LoVo (cell line): ENCODE measurements at places on chromosomes 3 and 15.

DNA sequence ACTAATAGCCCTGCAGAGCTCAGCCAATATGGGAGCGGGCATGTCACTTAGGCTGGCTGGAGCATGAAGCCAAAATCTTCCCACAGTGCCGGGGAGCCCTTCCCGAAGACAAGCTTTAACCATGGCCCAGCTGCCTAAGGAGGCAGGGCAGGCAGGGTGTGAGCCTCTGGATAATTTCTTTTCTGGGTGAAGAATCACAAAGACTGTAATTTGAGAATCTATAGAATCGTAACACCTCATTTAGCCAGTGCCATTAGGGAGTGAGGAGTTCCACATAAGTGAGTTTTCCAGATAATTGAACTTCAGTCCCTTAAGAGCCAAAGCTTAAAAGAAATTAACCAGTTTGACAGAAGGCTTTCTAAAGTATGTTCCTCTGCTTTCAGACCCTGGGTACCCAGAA, 40.2 kb upstream of the TLE3 start:
- DNase-seq: no peak

DNA sequence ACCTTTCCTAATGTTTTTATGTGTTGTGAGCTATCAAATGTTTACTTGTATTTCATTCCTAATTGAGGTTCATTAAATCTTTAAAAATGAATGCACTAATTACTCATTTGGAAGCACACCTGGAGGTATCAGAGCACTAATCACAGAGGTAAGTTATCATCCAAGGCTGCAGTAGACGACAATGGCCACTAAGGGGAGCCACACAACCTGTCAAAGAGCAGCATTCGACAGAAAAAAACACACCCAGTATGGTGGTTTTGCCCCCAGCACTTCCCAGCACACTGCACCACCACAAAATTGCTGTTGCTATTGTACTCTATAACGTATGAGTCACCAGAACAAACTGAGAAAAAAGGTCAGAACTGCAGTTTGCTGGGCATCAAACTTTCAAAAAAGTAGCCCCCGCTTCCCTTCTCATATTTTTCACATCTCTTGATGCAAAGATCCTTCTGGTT, 205.9 kb upstream of the IGF1R start:
- DNase-seq: peak; percentile 67

DNA sequence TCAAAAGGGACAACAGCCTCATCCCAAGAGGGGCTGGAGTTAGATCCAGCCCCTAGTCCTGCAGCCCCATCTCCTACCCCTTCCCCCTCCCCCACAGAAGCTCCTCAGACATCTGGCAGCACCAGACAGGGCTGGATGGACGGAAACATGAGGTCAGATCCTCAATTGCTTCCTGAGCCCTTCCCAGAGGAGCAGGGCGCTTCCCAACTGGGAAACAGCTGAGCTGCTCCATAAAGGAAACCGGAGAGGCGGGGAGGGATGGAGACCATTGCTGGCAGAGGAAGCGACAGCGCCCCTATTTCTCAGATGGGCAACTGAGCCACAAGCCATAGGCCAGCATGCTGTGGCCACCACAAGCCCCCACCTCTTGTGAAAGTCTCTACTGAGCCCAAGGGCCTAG, 18.3 kb upstream of the CYP11A1 start:
- DNase-seq: no peak

GRCh38 chr3:18438586-18438985, 13.4 kb upstream of the SATB1 start:
- DNase-seq: no peak

DNA sequence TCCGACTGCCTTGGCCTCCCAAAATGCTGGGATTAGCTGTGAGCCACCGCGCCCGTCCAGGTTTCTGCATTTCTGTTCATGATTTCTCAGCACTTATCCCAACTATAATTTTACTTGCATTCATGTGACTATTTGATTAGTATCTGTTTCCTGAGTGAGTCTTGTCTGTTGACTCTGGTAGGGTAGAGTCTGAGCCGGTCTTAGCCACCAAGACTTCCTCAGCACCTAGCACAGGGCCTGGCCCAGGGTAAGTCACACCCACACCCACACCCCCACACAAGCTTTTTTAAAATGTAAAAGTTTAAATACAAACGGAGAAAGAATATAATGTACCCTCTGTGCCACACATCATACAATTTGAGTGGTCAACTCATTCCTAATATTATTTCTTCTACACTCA, 3.1 kb upstream of the SPATA12 start:
- no peak for DNase-seq

DNA sequence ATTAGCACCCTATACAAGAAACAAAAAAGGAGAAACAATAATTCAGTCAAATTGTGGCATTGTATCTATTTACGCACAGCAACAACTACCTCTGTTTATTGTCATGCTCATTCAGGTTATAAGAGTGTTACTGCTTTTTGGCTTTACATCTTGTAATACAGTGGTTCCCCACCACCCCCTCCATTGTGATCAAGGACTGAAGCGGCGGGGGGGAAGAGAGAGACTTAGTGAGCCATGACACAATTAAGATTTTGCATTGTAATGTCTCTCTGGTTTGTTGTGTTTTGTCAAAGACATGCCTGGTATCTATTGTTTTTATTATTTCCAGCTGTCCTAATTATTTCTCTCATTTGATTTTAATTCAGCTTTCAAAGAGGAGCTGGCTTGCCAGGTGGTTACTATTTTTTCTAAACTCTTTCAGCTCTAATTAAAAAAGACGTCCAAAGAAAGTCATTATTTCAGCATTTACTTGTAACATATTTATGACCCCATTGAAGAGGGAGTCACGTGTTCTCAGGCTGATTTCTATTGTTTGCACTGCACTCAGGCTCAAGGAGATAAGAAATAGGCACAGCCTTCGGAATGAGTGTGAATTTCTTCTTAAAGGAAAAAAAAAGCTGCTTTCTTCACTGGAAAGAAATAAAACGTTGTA, 234.4 kb upstream of the TBL1XR1 start:
- DNase-seq: peak; percentile 6

- no peak for DNase-seq
Measured at GRCh38 chr15:68676011-68676605, 97.3 kb downstream of the CORO2B start.
